ENCODE measurements at places on chromosomes 7 and 10. TPM values are rescaled to one million over a fixed set of nuclear protein-coding genes. Genes with fewer than 3 reads are reported as not detected.

DNA sequence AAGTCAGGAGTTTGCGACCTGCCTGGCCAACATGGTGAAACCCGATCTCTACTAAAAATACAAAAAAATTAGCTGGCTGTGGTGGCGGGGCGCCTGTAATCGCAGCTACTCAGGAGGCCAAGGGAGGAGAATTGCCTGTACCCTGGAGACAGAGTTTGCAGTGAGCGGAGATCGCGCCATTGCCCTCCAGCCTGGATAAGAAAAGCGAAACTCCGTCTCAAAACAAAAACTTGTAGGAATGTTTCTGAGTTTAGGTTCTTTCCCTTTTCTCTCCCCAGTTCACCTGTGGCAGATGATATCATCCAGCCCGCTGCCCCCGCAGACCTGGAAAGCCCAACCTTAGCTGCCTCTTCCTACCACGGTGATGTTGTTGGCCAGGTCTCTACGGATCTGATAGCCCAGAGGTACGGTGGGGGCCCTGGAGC, 138.8 kb upstream of the BTBD16 start:
- no peak for DNase-seq
- H3K27me3 ChIP-seq: no peaks in the 10 kb centered on the region
- peaks cover 5% of the 10 kb centered on the region for H3K4me1 ChIP-seq
- H3K27ac ChIP-seq: no peak overlapping the region

DNA sequence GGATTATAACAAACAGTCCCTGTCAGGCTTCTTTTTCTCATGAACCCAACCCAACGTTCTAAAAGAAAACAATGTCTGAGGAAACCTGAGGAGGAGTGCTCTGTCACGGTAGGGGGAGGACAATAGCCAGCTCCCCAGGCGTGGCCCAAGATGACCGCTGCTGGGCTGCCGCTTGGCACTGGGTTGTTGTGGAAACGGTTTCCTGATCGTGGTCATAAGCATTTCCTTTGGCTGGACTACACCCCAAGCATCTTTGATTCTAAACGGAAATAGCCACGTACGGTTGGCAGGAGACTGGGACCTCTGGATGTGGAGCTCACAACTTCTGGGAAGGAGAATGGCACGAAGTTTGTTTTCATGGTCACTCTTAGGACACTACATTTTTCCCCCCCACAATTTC, 30.4 kb upstream of the DMBT1 start:
- H3K27ac ChIP-seq: no peak overlapping the region
- no peak for DNase-seq
- H3K4me1 ChIP-seq: no peaks in the 10 kb centered on the region
- no peak overlapping the region for H3K4me3 ChIP-seq

GIMAP4 gene
- not detected for total RNA-seq

DNA sequence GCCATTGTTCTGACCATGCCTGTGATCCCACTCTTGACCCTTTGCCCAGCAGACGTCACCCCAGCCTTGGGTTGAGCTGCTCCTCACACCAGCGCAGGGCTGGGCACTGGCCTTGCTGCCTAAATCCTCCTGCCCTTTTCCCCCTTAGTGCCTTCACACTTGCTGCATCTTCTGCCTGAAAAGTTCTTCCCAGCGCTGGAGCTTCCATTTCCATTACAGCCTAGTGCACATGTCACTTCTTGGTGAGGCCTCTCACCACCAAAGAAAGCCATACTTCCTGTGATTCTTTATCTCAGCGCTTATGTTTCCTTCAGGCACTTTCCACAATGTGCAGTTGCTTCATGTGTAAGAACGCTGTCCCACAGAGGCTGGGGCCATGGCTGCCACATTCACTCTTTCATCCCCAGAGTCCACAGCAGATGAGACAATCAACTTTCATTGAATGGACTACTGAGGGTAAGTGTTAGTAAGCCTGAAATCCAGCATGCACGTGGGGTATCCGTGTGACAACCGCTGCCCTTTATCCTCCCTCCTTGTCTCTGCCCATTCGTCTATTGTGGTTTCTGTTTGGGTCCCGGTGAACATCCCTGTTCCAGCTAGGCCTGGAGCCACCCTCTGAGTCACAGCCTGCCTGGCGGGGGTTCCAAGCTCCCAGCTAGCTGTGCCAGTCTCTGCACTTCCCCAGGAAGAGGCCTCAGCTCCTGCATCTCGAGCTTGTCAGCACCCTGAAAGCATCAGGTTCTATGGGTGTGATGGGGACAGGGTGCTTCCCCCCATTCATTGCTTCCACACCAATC, 37.3 kb downstream of the ADRA2A start:
- H3K4me1 ChIP-seq: no peaks in the 10 kb centered on the region
- no peak for DNase-seq
- H3K36me3 ChIP-seq: no peaks in the 10 kb centered on the region
- H3K27me3 ChIP-seq: no peaks in the 10 kb centered on the region

DNA sequence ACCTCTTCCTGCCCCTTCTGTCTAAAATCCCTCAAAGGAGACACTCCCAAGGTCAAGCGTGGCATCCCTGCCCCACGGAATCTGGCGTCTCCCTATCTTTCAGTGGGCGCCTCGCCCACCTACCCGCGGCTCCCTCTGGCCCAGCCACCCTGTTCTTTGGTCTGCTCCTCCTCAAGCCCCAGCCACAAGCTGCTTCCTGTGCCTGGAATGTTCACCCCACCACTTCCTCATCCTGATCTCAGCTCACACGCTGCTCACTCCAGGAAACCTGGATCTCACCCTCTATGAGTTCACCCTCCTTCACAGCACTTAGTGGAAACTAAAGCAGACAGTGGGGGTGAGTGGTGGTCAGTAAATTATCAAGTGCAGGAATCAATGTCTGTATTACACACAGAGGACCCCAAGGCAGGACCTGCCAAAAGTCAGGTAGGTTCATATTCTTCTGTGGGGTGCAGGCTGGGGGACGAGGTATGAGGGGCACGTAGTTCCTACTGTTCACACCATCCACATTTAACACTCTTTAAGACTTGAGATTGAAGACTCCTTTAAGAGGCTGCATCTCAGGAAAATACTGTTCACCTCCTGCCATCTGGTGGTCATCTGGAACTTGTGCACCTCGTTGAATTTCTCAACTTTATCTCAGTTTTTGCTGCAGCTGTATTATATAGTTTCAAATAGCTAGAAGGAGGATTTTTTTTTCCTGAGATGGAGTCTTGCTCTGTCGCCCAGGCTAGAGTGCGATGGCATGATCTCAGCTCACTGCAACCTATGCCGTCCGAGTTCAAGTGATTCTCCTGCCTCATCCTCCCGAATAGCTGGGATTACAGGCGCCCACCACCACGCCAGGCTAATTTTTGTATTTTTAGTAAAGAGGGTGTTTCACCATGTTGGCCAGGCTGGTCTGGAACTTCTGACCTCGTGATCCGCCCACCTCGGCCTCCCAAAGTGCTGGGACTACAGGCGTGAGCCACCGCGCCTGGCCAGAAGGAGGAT, 166.6 kb downstream of the ARHGAP21 start:
- no peak overlapping the region for H3K4me3 ChIP-seq
- H3K27me3 ChIP-seq: no peaks in the 10 kb centered on the region
- DNase-seq: peak; percentile 74
- no peaks in the 10 kb centered on the region for H3K36me3 ChIP-seq
- no peak overlapping the region for H3K27ac ChIP-seq

DNA sequence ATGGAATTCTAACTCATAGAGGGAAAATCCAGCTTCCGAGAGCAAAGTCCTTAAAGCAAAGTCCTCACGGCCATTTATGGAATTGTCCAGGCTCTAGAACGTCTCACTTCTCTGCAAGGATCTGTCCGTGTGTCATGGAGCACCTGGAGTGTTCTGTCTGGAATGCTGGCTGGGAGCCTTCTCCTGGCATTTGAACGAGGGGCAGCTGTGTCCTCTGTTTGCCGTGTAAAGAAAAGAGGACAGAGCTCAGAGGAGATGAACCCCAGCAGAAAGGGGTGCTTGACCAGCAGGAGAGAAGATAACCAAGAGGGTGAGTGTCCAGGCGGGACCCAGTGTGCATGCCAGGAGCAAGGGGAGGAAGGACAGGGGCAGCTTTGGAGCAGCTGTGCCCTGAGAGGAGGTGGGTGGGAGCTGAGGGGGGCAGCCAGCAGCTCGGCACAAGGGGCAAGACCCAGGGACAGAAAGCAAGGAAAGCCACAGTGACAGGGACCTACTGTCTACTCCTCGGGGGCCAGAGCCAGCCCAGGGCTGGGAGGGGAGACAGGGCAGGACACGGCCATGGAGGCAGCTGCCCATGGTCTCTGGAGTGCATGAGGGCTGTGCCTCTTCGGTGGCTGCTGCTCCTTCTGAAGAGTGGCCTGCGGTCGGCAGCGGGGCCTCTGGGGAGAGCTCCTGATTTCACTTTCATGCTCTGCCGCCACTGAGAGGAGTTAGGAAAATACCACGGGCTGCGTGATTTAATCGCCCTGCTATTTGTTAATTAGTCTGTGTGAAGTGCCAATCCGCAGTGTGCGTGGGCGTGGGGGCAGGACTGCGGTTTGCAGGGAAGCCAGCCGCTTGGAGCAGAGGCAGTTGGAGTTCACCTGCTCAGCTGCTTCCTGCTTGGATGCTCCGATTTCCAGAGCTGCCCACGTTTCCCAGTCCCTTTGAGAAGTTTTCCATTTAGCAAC, 149.3 kb upstream of the SHH start:
- H3K4me1 ChIP-seq: no peaks in the 10 kb centered on the region
- no peaks in the 10 kb centered on the region for H3K27me3 ChIP-seq
- H3K27ac ChIP-seq: no peak overlapping the region

- peak overlapping the region; percentile 93 for H3K27ac ChIP-seq
- H3K4me1 ChIP-seq: peaks cover 27% of the 10 kb centered on the region
- DNase-seq: peak; percentile 84
Observed at GRCh38 chr10:12041766-12042408, 722 bp downstream of the UPF2 start.

DNA sequence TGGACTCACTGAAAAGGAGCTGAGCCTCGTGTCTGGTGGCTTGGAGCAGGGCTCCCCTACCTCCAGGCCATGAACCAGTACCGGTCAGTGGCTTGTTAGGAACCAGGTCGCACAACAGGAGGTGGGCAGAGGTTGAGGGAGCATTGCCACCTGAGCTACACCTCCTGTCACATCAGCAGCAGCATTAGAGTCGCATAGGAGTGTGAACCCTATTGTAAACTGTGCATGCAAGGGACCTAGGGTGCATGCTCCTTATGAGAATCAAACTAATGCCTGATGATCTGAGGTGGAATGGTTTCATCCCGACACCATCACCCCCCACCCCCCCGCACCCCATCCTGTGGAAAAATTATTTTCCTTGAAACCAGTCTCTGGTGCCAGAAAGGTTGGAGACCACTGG, 50.4 kb downstream of the TSPAN15 start:
- no peaks in the 10 kb centered on the region for H3K36me3 ChIP-seq
- DNase-seq: no peak
- H3K4me1 ChIP-seq: no peaks in the 10 kb centered on the region
- H3K4me3 ChIP-seq: no peak overlapping the region
- no peaks in the 10 kb centered on the region for H3K27me3 ChIP-seq

CALHM3 gene
- 0.30 TPM for total RNA-seq

GRCh38 chr10:117222976-117223692, 17.8 kb upstream of the SLC18A2 start:
- peaks cover 4% of the 10 kb centered on the region for H3K4me1 ChIP-seq
- DNase-seq: no peak
- H3K27ac ChIP-seq: no peak overlapping the region
- H3K36me3 ChIP-seq: no peaks in the 10 kb centered on the region

FOXI2 gene
- total RNA-seq: not detected

- H3K27ac ChIP-seq: no peak overlapping the region
- H3K27me3 ChIP-seq: no peaks in the 10 kb centered on the region
- H3K4me1 ChIP-seq: peaks cover 9% of the 10 kb centered on the region
Observed at GRCh38 chr7:151053096-151053495, 4.6 kb downstream of the CDK5 start.

DNA sequence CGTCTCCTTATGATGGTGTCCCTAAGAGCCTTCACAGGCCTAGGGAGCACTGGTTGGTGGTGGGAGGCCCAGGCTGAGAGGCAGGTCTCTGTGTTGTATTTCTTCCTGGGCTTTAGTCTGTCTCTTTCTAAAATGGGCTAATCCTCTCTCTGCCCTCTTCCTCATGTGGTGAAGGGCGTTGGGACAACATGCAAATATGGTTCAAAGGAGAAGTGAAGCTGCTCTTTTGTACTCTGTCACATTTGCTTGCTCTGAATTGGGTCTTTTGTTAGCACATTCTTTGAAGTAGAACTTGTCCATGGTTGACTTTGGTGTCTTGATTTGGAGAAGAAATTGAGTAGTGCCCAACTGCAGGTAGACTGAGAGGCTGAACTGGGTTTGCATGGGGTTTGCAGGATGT, 814 bp downstream of the HK1 start:
- peak; percentile 83 for DNase-seq
- peak overlapping the region; percentile 42 for H3K4me3 ChIP-seq
- peaks cover 31% of the 10 kb centered on the region for H3K4me1 ChIP-seq
- peak overlapping the region; percentile 69 for H3K27ac ChIP-seq

DNA sequence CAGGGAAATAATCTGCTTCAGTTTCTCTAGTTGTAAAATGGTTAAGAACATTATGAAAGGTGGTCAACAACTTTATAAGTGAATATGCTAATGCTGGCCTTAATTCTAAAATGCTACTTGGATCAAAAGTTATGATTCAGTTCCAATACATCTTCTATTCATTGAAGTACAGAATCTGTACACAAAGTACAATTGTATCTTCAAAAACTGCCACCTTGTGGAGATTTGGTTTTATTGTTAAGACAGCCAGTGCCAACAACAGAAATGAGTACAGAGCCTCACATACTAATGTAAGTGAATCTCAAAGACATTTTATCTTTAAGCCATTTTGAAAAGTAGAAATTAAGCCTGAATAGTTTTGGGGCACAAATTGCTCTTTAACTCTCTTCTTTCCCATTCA, 194.0 kb downstream of the CFTR start:
- H3K4me1 ChIP-seq: no peaks in the 10 kb centered on the region
- H3K4me3 ChIP-seq: no peak overlapping the region
- no peak overlapping the region for H3K27ac ChIP-seq

DNA sequence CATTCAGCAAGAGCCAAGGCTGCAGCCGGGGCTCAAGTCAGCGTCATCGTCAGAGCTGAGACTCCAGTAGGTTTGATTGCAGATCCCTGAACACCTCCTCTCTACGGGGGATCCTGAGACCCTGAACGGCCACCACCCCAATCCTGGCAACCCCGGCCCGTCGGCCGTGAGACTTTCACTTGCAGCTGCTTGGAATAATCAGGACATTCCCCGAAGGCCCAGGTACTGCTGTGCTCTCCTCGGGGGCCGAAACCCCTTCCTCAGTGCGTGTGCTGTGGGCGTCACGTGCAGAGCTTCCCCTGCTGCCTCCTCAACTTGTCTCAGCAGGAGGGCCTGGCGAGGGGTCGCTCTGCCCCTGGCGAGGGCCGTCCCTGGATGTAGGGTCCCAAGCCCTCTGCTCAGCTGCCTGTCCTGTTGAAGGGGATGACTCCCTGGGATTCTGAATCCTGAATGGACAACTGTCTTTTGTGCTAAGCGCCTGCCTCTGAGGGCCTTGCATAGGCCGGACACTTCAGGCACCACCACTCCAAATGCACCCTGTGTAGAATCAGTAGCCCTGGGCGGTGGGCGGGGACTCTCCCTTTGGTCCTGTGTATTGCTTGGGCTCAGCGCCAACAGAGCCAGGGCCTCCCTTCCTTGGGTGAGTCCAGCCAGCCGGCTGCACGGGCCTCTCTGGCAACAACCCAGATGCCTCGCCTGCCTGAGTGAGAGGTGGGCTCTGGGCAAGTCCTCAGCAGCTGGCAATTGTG, 63.8 kb upstream of the EBF3 start:
- no peak overlapping the region for H3K27ac ChIP-seq
- no peaks in the 10 kb centered on the region for H3K4me1 ChIP-seq
- H3K27me3 ChIP-seq: no peaks in the 10 kb centered on the region
- H3K4me3 ChIP-seq: no peak overlapping the region
- no peaks in the 10 kb centered on the region for H3K36me3 ChIP-seq
- DNase-seq: no peak
